NAMALWA (cell line): ENCODE measurements at places on chromosomes 4 and X.

DNA sequence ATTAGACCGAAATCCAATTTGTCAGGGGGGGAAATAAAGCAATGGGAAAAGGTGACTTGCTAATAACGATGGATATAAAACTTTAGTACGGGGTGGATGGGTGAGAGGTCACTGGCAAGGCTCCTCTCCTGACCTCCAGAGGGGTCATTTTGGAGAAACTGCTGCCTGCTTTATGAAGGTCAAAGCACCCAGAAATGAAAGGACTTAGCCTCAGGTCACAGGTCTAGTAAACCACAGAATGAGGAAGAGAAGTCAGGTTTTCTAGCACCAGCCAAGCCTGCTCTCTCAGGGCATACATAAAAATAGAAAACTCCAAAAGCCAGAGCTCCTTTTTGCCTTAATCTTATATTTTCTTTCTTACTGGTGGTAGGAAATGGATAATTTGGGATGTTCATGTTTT, 134.2 kb downstream of the SHROOM3 start:
- no peak for DNase-seq

DNA sequence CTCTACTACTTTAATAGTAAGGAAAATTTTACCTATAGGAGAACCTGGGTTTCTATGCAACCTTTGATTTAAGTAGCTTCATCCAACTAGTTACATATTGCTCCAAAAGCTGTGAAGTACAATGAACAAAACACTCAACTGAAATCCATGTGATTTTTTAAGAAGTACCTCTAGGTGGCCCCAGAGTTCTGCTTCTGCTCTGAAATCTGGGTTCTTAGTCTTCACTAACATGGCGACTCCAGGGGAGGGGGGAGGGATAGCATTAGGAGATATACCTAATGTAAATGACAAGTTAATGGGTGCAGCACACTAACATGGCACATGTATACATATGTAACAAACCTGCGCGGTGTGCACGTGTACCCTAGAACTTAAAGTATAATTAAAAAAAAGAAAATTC, 73.4 kb upstream of the MAGEB2 start:
- peak; percentile 57 for DNase-seq

DNA sequence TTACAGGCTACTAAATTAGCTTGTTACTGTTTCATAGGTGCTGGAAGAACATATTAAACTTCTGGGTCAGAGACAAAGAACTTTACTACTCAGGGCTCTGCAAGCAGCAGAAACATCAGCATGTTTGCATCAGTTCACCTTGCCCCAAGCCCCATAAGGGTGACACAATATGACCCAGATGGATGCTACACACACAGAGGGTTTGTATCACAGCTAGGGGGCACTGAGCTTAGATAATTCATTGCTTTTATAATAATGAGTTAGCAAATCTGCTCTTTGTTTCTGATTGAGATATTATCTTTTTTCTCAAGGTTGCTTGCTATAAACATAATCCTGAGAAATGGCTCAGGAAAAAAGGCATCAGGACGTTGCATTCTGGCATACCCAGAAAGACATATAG, 4.8 kb upstream of the SYNPO2 start:
- DNase-seq, result peak; percentile 48

DNA sequence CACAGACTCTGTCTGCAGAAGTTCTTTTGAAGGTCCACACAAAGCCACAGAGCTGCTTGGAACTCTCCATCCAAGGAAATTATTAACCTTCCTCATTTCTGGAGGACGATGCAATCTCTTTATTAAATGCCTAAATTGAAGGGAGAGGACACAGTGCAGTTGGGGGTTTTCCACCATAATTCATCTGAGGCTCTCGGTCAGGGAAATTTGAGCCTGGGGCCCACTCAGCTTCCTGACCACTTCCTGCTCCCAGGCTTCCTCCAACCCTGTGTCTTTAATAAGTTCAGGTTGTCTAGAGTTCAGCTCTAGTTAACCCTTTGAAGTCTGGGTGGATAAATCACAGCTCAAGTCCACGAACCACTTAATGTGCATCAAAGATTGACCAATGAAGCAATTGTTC, 58.5 kb downstream of the PRPS1 start:
- DNase-seq, result no peak

GRCh38 chr4:7158081-7158750, 34.1 kb upstream of the SORCS2 start:
- DNase-seq, result no peak

DNA sequence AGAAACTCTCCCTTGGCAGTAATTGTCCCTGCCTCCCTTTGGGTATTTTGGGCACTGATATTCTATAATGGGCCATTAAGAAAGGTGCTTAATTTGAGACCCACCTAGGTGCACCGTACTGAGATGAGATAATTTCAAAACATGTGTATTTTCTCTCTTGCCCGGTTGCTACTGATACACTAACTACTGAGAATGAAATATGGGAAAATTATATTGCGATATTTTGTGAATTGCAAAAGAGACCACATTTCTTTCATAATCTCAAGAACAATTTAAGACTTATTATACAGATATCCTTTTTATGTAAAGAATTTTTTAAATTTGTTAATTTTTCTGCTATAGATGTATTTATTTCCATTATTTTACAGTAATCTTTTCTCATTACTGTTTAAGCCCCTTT, 284.9 kb downstream of the ADGRL3 start:
- DNase-seq, result no peak

DNA sequence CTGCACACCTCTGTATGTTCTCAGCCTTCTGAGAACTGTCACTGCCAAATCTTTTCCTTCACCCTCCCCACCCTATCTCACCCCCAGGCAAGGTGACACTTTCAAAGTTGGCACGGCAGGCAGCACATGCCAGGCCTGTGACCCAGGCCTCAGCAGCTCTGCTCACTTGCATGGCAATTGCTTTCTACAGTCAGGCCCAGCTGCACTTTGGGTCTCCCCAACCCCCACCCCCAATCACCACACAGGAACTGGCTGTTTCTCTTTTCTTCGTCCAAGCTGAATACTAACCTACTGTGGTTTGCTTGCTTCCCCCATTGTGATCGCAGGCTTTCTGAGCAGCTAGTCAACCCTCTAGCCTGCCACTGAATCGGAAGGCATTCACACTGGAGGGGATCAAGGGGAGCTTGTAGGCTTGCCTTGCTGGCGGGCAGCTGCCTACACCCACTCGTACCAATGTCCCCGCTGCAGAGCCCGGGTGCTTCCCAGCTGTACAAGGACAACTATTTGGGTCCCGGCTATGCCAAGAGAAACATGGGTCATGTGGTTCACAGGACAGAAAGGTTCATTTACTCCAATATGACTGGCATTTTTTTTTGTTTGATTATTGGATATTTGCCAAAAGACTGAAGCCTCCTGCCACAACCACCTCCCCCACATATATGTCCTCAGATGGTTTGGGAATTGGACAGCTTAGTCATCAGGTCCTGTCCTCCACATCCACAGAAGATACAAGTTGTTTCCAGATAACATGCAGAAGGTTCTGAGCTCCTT, 28.1 kb downstream of the SLC25A43 start:
- DNase-seq, result peak; percentile 58

DNA sequence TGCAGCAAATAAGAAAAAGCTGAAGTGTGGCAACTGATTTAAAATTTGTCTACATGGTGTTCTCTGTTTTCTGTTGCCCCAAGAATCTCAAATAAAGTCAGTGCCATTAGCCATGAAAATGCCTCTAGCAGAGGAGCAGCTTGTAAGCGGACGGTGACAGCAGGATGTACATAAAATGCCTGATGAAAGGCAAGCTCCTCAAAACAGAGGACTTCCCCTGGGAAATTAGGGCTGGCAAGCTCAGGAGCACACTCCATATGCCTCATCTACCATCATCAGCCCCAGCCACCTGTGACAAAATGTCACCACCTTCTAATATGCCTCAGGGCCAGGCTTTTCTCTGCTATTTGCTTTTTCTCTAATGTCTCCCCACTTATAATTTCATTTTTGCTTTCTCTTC, 54.5 kb downstream of the ASB9 start:
- DNase-seq, result no peak

- no peak for DNase-seq
Measured at GRCh38 chrX:30230395-30230794, at the start of gene MAGEB3. TSS of gene MAGEB3 (plus strand) at chrX:30230657. CDS start at chrX:30235925, 5,268 bp downstream.

DNA sequence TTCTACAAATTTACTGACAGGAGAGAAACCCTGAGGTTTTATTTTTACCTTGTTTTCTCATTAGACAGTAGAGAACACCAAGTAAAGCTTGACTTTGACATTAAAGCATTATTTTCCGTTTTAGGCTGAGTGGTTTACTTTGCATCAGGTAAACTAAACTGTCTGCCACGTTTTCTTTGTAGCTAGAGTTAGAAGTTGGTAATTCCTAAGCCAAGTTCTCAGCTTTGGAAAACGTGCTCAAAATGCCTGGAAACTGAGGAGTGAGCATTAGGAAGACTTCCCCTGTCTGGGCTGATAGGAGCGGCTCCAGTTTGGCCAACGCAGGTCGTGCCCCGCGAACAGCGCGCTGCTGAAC, 819 bp downstream of the PDLIM3 start:
- no peak for DNase-seq
